Upper lobe of left lung (tissue), 6 donors: ENCODE measurements at places on chromosomes 4 and X. TPM values are rescaled to one million over a fixed set of nuclear protein-coding genes. Genes with fewer than 3 reads are reported as not detected.

GRCh38 chr4:40881851-40882250 lies 132.1 kb downstream of the NSUN7 start:
- no peak for DNase-seq

Gene CCNG2
- total RNA-seq = 50.5 TPM

- DNase-seq = no peak
Observed at GRCh38 chr4:75786938-75787337, 62.6 kb downstream of the USO1 start.

DNA sequence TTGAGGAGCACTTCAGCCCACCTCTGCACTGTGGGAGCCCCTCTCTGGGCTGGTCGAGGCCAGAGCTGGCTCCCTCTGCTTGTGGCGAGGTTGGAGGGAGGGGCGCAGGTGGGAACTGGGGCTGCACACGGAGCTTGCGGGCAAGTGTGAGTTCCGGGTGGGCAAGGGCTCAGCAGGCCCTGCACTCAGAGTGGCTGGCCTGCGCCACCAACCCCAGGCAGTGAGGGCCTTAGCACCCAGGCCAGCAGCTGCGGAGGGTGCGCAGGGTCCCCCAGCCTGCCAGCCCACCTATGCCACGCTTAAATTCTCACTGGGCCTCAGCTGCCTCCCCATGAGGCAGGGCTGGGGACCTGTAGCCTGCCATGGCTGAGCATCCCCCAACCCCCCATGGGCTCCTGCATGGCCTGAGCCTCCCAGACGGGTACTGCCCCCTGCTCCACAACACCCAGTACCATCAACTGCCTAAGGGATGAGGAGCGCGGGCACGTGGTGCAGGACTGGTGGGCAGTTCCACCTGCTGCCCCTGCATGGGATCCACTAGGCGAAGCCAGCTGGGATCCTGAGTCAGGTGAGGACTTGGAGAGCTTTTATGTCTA lies 110.9 kb downstream of the SLC39A8 start:
- peak; percentile 65 for DNase-seq

Gene NXF2B
- not detected for total RNA-seq

GRCh38 chr4:143288171-143288570 lies 48.5 kb upstream of the GAB1 start:
- no peak for DNase-seq

DNA sequence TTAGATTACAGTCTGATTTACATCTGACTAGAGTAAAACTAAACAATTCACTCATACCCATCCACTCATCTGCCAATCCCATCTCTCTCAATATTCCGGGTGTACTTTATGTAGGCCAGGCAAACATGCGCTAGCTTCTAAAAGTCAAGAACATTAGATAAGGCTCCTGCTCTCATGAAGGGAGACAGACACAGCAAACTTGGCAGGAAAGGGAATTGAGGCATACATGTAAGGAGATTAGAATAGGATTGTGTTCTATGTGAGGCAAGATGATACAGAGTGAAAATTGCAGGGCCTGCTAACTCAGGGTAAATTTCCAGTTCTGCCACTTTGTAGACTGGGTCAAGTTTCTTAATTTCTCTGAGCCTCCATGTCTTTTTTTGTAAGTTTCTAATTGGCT lies 135.8 kb downstream of the CDS1 start:
- no peak for DNase-seq

- DNase-seq = no peak
Observed at GRCh38 chrX:42755815-42756214, 22.1 kb downstream of the PPP1R2C start.

DNA sequence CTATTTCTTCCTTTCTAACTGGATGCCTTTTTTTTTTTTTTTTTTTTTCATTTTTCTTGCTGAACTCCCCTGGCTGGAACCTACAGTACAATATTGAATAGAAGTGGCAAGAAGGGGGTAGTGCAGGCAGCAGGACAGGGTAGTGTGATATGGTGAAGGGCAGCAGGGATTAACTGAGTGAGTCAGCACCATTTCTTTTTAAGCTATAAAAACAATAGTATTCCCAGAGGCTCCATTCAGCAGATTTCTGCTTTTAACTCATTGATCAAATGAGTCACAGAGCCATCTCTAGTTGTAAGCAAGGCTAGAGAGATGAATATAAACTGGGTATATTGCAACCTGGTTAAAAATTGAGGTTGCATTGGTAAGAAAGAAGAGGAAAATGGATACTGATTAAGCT lies 53.6 kb upstream of the SETD7 start:
- DNase-seq = no peak

- DNase-seq = no peak
Observed at GRCh38 chrX:29315931-29316330, 728.7 kb downstream of the IL1RAPL1 start.

DNA sequence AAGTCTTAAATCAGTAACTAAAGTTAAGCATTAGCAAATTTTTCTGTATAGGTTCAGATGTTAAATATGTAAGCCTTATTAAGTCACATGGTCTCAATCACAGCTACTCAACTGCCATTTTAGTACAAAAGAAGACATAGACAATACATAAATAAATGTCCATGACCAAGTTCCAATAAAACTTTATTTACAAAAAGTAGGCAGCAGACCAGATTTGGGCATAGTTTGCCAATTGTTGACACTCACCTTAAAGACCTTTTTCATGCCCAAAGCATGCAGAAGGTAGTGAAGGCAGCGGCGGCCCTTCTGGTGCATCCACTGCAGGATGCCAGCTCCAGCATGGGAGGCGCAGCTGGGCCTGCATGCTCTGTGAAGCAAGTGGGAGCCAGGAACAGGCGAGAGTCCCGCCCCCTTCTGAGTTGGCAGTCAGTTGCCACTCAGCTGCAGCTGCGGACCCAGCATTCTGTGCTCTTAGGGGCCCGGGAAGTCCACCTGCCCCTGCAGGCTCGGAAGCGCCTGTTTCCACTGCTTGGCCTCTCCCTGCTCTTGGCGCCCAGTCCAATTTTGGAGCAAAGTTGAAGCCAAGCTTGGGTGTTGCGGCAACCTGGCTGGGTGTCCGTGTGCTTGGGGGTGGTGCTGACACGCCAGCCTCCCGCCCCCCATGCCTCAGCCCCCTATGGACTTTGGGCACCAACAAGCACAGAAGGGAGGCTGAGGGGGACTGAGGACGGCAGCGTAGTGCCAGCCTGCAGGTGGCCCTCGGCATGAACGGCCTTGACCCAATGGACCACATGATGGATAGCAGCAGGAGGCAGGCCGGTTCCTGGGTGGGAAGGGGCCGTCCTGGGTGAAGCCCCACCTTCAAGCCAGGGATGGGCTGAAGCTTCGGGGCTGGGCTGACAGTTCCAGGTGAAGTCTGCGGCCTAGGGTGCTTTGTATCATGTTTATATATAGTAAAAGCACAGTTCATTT lies 42.4 kb upstream of the PABPC4L start:
- DNase-seq = no peak

DNA sequence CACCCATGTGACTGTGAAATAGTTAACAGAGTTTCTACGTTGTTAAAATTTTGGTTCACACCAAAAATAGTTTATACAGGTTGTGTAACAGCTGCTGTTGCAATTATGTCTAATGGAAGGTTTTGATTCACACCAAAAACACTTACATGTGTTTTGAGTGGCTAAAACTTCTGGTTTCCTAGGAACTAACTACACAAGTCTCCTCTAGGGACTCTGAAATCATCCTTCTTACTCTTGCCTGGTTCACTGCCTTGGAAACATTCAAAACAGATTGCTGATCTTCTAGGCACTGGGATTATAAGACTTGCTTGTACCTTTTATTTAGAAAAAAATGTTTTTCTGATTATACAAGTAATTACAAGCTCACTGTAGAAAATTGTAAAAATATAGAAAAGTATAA lies 14.9 kb upstream of the MORC4 start:
- DNase-seq = no peak

- DNase-seq = no peak
Observed at GRCh38 chrX:1244164-1245076, 24.2 kb upstream of the CSF2RA start.

- no peak for DNase-seq
Observed at GRCh38 chr4:152773339-152773738, 6.2 kb downstream of the TIGD4 start.

- DNase-seq = peak; percentile 37
Observed at GRCh38 chrX:23766650-23767551, 16.1 kb upstream of the SAT1 start.

- DNase-seq = peak; percentile 30
Observed at GRCh38 chr4:153082322-153083301, 121.6 kb upstream of the TRIM2 start.

GRCh38 chr4:40466789-40467188 lies 131.7 kb downstream of the CHRNA9 start:
- DNase-seq = no peak
